ENCODE measurements at places on chromosomes 4 and X.

DNA sequence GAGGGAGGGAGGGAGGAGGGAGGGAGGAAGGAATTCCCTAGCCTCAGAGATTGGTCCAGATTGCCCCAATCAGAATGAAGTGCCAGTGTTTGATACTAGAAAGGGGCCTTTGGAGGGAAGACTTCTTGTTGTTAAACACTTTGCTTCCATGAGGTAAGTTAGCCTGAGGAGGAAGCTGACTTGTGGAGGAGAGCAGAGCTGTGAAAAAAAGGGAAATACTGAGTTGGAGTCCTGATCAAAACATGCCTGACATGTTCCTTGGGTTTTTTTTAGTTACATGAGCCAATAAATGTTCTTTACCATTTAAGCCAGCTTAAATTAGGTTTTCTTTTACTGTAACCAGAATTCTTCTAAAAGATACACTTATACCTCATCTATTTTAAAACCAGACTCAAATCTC lies 57.6 kb downstream of the GSX2 start:
- no peak for DNase-seq

DNA sequence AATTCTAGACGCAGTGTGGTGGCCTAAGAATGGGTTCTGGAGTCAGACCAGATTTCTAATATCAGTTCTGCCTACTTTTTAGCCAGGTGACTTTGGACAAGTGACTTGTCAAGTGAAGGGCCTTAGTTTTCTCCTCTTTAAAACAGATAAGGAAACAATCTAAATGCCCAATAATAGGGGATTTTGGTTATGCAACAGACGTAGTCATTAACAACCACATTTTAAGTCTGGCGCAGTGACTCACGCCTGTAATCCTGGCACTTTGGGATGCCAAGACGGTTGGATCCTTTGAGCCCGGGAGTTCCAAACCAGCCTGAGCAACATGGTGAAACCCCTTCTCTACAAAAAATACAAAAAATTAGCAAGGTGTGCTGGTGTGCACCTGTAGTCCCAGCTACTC lies 2.1 kb upstream of the ZMYM3 start:
- DNase-seq = no peak

DNA sequence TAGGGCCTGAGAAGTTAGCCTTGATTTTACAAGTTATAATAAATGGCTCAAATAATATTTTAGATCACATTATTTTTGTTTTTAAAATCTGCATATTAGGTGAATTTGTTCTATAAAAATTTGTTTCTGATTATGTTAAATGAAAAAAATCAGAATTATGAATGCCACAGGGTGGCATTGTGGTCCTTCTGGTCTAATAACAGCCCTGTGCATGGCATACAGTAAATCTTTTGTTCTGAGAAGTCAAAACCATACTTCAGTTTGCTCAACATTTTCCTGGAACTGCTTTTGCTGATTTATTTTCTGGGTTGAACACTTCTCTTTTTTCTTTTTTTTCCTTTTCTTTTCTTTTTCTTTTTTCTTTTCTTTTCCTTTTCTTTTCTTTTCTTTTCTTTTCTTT lies 101.0 kb upstream of the UBQLN2 start:
- no peak for DNase-seq

- no peak for DNase-seq
These were observed 15.5 kb downstream of the P2RY8 start for GRCh38 chrX:1521459-1521956.

GRCh38 chr4:184833046-184833838 lies 7.5 kb upstream of the ACSL1 start:
- no peak for DNase-seq

DNA sequence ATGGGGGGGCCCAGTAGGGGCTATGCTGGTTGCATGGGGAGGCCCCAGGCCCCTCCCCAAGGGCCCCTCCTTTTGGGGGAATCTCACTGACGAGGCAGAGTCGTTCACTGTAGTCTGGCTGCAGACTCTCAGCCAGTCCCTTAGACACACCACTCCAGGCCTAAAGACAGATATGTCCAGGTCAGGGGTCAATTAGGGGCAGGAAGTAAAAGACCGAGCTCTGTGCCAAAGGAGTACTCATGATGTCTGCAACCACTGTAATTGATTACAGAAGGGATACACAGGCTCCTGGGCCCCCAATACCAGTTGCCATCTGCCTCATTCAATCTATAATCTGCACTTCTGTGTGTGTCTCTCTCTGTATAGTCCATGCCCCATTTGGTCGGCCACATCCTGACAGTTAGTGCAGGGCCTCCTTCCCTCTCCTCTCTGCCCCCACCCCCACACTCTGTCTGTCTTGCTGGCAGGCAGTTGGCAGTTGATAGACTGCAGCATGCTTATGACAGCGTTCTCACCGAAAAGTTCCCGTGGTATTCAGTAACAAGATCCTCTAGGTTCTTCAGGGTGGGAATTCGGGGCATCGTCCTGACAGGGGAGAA lies 1.3 kb upstream of the CXorf65 start:
- DNase-seq = no peak

DNA sequence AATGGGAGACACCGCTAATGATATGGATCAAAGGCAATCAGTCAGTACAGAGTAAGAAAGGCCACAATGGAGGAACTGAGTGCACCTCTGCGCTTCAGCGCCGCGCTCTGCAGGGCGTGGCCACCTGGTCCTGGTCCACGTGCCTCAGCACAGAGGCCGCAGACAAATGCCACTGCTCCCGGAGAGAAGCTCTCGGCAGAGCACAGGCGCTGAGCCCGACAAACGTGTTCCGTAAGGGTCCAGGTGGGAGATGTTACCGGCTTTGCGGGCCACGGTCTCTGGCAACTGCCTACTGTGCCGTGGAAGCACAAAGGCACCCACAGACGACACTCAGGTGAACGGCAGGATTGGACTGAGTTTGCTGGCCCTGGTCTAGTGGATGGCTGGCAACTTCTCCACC lies 68.9 kb downstream of the ACOX3 start:
- DNase-seq = no peak

DNA sequence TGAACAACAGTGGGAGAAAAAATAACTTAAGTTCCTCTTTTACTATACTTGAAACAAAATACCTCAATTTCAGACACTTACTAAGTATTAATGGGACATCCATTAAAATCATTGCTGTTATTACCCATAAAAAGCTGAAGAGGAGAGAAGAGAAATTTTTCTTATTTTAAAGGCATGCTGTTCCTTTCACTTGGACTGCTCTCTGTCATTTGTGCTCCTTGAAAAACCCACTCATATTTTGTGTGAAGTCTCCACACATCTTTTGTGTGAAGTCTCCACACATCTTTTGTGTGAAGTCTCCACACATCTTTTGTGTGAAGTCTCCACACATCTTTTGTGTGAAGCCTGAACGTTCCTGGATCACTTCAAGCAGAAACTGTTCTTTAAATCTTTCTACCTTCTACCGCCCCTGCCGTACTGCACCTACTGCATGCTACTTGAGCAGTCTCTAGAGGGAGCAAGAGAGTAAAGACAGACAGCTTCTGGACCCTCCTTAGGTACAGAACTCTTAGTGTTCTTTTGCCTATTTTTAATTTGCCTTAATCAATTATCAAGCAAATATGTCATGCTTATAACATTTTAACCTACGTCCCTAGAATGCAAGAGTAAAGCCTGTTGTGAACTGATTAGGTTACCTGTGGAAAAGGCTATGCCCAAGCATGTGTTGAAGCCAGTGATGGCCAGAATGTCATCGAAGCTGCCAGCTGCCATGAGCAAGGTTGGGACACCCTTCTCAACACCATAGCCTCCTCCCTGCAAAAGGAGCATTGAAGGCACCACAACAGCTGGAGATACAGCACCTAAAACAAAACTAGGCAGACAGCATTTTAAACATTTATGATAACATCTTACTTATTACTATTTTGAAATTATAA lies 27.1 kb upstream of the SLC9B1 start:
- peak; percentile 28 for DNase-seq

- peak; percentile 40 for DNase-seq
These were observed 17.3 kb upstream of the TBC1D14 start for GRCh38 chr4:6892190-6892908.

GRCh38 chr4:141647966-141648365 lies 11.6 kb downstream of the IL15 start:
- DNase-seq = no peak

- peak; percentile 94 for DNase-seq
These were observed 4.8 kb downstream of the FLNA start for GRCh38 chrX:154369449-154370299.

GRCh38 chr4:106548446-106549044 lies 180.0 kb upstream of the GIMD1 start:
- DNase-seq = no peak

DNA sequence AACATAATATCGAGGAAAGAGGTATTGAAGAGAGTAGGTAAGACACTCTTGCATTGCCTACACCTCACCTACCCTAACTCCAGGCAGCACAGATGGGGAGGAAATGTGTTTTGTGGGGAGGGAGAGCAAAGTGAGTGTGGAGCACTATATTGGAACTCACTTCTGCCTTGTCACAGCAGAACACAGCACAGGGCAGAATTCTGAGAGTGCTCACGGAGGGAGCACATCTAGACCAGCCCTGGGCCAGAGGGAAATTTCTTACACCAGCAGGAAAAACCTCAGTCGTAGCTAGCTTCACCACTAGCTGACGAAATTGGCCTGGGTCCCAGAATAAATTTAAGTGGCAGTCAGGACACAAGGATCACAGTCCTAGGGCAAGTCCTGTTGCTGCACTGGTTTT lies 517.3 kb downstream of the TMA16 start:
- no peak for DNase-seq

DNA sequence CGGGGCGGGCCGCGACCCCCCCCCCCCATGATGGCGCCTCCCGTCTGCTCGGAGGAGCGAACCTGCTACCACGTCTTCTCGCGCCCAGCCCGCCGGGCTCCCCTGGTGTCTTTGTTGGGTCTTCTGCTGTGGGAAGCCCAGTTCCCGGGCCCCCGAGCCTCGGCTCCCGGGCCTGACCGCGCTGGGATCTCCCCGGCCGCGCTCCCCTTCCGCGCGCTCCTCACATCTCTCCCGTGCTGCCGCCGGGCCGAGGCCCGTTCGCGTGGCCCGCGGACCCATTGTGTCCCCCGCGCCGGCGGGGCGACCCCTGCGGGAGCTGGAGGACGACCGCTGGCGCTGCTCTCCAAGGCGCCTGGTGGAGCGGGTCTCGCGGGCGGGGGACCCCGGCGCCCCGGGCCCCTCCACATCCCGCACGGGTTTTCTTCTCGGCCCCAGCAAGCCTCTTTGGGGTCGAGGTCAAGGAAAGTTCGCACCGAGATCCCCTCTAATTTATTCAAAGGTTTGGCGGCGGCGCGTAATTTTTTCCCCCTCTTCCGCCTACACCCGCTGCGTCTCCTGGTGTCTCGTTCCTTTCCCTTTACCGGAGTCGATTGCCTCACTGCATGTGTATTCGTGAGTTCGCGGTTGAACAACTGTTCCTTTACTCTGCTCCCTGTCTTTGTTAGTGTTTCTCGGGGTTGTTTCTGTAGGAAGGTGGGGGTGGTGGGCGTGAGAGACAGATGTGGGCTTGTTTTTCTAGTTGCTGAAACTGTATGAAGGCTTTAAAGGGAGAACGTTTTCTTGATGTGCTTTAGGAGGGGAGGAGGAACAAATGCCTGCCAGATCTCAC lies 770 bp downstream of the SMAD1 start:
- DNase-seq = peak; percentile 93

DNA sequence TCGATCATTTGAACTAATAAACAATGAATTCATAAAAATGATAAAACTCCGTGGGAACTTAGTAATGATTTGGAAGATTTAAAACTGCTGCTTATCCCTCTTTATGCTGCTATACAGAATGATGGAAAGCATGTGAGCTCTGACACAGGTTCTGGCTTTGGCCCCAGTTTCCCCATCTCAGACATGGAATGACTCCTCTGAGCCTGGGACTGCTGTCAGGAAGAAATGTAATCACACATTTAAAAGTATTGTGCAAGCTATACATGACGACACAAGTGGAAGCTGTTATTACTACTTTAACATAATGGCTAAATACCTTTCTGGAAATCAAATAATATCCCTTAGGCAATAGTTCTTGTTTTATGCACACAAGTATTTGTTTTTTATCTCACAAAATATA lies 161.7 kb downstream of the DCHS2 start:
- DNase-seq = peak; percentile 20

GRCh38 chr4:135464311-135464710 lies 1262.7 kb upstream of the PABPC4L start:
- no peak for DNase-seq

DNA sequence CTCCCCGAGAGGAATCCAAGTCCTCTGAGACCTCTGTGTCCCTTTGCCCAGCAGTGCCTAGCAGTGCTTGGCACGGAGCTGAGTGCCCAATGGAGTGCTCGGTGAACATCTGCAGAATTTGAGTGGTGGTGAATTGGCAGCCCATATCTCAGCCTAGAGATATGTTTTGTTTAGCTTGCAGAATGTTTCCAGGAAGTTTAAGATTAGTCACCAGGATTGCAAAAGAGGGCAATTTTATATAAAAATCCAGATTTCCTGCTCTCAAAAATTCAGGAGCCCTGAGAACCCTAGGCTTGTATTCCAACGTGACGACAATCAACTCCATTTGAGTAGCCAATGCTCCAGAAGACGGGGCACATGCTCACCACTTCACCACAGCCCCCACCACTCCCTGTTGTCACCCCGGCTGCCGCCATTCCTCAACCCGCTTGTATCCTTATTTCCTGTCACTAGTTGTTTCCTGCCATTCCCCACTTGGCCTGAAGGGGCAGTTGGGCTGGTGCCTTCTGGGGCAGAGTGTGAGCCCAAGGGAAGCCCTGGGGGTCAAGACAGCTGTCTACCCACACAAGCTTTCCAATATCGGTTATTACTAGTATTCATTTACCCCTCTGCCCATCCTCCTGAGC lies 116.9 kb downstream of the EFNB1 start:
- DNase-seq = peak; percentile 29

DNA sequence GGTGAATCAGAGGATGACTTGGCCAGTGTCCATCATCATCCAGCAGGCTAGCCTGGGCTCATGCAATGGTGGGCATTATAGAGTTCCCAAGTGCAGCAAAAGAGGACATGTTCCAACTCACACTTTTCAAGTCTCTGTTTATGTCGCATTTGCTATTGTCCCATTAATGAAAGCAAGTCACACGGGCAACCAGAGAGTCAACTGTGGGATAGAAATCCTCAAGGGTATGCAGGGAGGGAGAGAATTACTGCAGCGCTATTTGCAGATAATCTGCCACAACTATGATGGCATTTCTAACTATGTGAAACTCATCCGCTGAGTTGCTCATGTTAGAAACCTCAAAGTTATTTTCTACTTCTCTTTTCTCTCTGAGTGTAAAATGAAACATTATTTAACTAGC lies 78.5 kb upstream of the TAB3 start:
- no peak for DNase-seq

DNA sequence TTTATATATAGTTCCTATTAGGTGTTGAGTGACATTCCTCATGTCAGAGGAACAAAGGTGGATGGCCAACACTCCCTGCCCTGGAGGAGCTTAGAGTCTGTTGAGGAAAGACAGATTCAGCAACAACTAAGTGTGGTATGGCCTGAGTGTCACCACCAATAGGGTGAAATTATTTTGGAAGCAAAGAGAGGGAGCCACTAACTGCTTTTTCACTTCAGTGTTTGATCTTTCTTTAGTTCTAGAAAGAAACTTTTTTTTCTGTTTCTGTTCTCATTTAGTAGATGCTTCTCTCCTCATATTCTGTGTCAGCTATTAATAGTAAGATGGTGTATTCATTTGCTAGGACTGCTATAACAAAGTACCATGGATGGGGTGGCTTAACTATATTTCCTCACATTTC lies 81.5 kb downstream of the ARX start:
- DNase-seq = no peak
